ENCODE measurements at places on chromosomes 1 and 21.

GRCh38 chr1:198623752-198624647 is 14.8 kb upstream of the PTPRC start:
- DNase-seq, result no peak

DNA sequence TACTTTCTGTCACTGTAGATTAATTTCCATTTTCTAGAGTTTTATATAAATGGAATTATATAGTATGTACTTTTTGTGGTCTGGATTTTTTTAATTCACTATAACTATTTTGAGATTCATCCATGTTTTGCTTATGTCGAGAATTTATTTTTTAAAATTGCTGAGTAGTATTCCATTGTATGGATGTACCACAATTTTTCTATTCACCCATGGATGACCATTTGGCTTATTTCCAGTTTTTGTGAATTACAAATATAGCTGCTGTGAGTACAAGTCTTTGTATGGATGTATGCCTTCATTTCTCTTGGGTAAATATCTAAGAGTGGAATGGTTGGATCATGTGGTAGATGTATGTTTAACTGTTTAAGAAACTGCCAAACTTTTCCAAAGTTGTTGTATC is 3.7 kb upstream of the THEM4 start:
- no peak for DNase-seq

- no peak for DNase-seq
These were observed 578.4 kb upstream of the NCAM2 start for GRCh38 chr21:20419772-20420171.

GRCh38 chr1:200547386-200547785 is 73.2 kb downstream of the KIF14 start:
- DNase-seq, result no peak
